ENCODE measurements at places on chromosomes 12 and 14.

DNA sequence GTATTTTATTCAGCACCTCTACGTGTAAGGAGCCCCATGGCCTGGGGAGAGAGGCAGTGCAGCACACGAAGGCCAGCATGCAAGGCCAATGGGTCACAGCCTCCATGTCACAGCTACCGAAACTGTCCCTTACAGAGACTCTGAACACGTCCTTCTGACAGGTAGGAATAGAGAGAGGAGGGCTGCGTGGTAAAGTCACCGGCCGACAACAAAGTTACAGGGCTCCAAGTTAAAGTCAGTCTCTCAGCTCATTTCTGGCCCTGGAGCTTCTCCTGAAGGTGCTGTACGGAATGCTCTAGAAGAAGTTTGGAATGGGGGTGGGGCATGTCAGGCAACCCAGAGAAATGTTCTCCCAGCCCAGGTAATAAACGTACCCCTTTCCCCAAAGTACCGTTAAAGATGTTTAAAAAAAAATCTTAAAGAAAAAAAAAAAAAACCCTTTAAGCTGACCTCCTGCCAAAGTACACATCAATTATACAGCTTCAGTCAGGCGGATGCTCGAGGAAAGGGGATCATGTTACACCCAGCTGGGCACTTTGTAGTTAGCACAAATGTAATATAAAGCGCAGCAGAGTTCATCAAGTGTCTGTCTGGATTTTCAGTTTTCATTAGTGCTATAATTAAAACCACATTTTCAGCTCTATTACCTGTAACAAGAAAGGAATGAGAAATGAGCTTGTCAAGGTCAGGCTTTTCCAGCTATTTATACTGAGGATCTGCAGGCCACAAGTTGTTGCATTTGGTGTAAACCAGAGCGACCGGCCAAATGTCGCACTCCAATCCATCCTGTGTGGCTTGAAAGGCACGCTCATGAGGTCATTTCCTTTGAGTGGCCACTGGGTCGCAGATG is 53.3 kb upstream of the CDKN3 start:
- no peak overlapping the region for H3K4me3 ChIP-seq
- H3K36me3 ChIP-seq = no peaks in the 10 kb centered on the region
- peaks cover 31% of the 10 kb centered on the region for H3K4me1 ChIP-seq
- no peaks in the 10 kb centered on the region for H3K27me3 ChIP-seq
- H3K27ac ChIP-seq = peak overlapping the region; percentile 93
- no peak for DNase-seq

DNA sequence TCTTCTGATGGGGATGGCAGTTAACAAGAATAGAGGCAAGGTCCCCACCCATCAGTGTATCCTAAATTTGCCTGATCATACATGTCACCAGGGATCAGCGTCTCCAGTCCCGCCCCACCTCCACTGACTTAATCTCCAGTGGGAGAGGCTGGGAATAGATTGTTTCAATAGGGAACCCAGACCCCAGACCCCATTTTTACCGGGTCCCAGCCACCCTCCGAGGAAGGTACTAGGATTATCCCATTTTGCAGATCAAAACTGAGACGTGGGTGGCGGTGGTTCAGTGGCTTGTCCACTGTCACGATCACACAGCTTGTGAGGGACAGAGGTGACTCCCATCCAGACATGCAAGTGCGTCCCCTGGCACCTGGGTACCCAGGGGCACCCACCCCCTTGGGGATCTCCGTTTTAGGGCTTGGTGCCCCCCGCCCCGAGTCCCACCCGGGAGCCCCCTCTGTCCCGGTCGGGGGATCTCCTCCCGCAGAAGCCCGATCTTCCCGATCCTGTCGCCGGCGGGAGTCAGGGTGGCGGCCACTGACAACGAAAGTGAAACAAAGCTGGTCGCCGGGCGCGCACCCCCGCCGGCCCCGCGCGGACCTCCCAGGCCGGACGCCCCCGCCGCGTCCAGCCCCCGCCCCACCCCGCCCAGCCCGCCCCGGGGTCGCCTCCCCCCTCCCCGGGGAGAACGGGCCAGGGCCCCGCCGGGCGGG is 523 bp downstream of the WSB2 start:
- peak overlapping the region; percentile 91 for H3K27ac ChIP-seq
- peaks cover 28% of the 10 kb centered on the region for H3K4me1 ChIP-seq
- no peaks in the 10 kb centered on the region for H3K36me3 ChIP-seq

DNA sequence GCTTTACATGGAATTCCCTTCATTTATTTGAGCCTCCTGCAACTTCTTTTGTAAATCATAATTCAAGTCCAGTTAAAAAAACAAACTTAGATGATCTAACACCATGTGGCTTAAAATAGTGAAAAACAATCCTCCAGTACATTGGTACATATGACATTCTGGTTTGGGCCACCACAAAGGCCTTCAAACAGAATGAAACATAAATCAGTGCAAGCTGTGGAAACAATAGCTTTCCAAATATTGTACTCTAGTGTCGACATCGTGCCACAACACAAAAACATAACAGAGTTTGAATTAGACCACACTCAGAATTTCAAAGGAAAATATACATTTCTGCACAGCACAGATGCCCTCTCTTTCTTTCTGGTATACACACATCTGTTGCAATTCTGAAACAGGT is 751.3 kb downstream of the SLC6A15 start:
- H3K36me3 ChIP-seq = no peaks in the 10 kb centered on the region
- H3K27ac ChIP-seq = no peak overlapping the region
- no peak overlapping the region for H3K4me3 ChIP-seq

DNA sequence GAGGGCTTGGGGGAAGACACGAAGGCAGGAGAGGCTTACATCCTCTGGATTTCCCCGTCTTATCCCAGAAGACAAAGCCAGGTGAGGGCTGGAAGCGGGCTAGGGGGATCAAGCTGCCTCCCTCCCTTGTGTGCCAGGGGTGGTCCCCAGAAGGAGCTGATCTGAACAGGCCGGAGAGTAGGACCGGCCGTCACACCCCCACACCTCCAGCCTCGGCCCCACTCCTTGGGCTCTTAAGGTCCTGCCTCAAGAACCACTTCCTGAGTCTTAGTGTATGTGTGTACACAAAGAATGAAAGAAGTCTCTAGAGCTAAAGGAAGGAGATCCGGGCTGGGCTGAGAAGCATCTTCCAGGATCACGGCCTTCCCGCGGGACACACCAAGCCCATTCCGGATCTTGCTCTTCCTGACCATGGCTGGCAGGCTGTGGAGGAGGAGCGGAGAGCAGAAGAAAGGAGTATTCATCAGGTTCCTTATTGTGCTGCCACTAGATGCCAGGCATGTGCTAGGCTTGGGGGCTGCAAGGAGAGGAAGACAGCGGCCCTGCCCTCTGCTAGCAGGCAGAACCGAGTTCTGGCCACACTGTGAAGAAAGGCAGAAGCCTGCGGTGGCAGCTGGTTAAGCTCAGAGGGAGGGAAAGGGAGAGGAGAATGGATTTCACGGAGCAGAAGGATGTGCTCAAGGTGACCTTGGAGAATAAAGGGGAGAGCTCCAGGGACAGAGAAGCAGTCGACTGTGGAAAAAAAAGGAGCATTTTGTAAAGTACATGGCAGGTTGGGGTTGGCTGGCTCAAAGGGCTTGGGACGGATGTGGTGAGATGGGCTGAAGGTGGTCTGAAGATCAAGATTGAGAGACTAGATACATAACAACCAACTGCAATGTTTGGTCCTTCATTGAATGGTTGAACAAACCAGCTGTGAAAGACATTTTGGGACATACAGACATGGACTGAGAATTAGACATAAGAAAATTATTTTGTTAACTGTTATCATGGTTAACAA is 1.3 kb upstream of the CD63 start:
- H3K4me1 ChIP-seq = peaks cover 30% of the 10 kb centered on the region
- no peaks in the 10 kb centered on the region for H3K27me3 ChIP-seq
- H3K4me3 ChIP-seq = peak overlapping the region; percentile 80

DNA sequence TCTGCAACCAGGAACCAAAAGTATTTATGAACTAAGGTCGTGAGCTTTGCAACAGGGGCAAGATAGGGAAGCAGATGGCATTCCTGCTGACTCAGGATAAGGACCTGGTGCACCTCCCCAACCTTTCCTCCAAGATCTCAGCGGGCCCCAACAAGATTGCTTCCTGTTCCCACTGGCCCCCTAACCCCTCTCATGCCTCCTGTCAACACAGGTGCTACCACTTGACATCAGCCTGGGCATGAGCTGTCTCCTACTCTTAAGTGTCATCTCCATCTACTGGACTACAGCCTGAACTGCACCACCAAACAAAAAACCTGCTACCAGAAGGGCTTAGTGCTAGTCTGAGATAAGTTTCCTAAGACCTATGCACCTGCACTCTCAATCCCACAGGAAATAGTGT is 32.7 kb downstream of the MED6 start:
- DNase-seq = no peak
- peaks cover 66% of the 10 kb centered on the region for H3K36me3 ChIP-seq
- H3K4me1 ChIP-seq = no peaks in the 10 kb centered on the region
- no peak overlapping the region for H3K27ac ChIP-seq
- no peak overlapping the region for H3K4me3 ChIP-seq

GRCh38 chr12:53596920-53597363 is 29.2 kb downstream of the ATF7 start:
- peaks cover 22% of the 10 kb centered on the region for H3K4me1 ChIP-seq
- DNase-seq = no peak
- H3K36me3 ChIP-seq = peaks cover 16% of the 10 kb centered on the region
- H3K27me3 ChIP-seq = no peaks in the 10 kb centered on the region
- no peak overlapping the region for H3K4me3 ChIP-seq
- H3K27ac ChIP-seq = no peak overlapping the region

DNA sequence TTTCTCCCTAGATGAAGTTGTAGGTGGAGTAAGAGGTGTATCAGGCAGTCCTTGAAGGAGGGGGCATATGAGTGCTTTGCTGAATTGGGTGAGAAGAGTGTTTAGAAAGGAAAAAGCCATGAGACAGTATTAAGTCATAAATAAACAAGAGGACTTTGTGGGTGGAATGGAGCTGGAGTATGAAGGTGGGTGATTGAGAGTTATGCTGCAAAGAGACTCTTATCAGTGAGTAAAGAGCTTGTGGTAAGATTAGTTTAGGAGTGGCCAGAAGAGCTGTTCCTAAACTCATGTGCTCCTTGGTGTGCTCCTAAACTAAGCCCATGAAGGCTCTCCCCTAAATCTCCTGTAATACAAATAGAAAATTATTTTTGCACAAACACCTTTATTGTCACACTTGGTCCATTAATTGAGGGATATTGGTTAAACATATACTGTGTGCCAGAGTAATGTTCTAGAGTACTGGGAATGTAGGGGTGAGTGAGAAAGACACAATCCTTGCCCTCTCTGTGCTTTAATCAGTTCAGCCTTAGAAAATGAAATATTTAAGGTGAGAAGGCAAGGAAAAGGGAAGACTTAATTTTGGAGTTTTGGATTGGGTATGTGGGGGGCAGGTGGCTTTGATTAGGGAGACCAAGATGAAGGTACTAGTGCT is 9.8 kb downstream of the CHPT1 start:
- no peaks in the 10 kb centered on the region for H3K27me3 ChIP-seq
- H3K27ac ChIP-seq = no peak overlapping the region
- DNase-seq = no peak
- H3K4me1 ChIP-seq = peaks cover 7% of the 10 kb centered on the region
- H3K4me3 ChIP-seq = no peak overlapping the region

GRCh38 chr12:78431931-78432330 is 432.6 kb upstream of the SYT1 start:
- no peak overlapping the region for H3K4me3 ChIP-seq
- H3K27ac ChIP-seq = no peak overlapping the region
- no peak for DNase-seq
- H3K4me1 ChIP-seq = peaks cover 8% of the 10 kb centered on the region
- peaks cover under 1% of the 10 kb centered on the region for H3K36me3 ChIP-seq

- H3K36me3 ChIP-seq = no peaks in the 10 kb centered on the region
- H3K27me3 ChIP-seq = peaks cover 14% of the 10 kb centered on the region
Observed at GRCh38 chr12:6827437-6827911, 733 bp upstream of the P3H3 start.

DNA sequence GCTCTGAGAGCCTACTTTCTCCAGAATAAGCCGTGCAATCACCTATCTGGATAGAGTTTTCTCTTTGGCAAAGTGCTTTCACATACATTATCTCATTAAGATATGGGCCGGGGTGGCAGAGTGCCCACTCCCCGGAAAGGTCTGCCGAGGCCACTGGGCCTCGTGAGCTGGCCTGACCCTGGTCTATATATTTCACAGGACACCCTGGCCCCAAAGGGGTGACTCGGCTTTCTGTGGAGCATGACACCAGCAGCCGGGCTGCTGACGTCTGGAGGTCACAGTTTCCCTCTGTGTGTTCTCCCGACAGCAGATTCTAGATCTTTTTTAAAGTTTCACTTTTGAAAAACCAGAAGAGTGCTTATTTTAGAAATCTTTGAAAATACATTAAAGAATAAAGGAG is 27.9 kb upstream of the ATP2A2 start:
- H3K4me1 ChIP-seq = peaks cover 34% of the 10 kb centered on the region
- H3K27ac ChIP-seq = peak overlapping the region; percentile 79
- no peak overlapping the region for H3K4me3 ChIP-seq
- DNase-seq = no peak
- no peaks in the 10 kb centered on the region for H3K27me3 ChIP-seq

DNA sequence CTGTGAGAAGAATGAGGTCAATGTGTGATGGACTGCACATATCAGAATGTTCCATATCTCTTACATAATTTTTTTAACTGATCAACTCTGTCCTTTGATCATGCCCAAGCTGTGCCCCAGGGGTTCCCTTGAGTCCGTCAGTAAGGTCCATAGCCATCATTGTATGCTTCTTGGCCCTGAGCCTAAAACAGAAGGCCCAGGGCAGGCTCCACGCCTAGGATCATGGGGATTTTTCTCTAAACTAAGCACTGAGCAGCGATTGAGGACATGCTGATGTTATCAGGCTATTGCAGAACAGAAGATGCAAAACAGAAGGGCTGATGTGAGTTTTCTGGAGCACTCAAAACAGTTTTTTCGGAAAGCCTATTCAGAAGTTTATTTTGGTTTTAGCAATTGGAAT is 20.9 kb downstream of the RNASE9 start:
- H3K27ac ChIP-seq = no peak overlapping the region
- no peaks in the 10 kb centered on the region for H3K27me3 ChIP-seq
- H3K4me3 ChIP-seq = no peak overlapping the region
- no peaks in the 10 kb centered on the region for H3K4me1 ChIP-seq

DNA sequence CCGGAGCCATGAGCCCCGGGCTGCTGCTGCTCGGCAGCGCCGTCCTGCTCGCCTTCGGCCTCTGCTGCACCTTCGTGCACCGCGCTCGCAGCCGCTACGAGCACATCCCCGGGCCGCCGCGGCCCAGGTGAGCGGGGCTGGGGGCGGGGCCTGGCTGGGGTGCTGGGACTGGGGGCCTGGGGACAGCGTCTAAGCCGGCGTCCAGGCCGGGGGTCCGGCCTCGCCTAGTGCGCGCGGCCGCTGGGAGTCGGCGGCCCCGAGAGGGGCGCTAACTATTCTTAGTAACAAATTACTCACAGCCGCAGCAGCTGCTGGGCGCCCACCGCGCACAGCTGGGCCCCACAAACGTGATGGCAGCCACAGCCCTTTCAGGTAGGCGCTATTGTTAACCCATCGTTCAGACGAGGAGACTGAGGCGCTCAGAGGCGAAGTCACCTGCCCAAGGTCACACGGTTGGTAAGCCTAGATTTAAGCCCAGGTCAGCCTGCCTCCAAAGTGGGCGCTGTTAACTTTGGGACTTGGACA is 374 bp downstream of the CYP46A1 start:
- no peak overlapping the region for H3K27ac ChIP-seq
- DNase-seq = no peak
- H3K36me3 ChIP-seq = no peaks in the 10 kb centered on the region
- H3K4me3 ChIP-seq = peak overlapping the region; percentile 40
- H3K27me3 ChIP-seq = peaks cover 45% of the 10 kb centered on the region
